Activated naive CD4-positive, alpha-beta T cell treated with Interleukin-2 at 50 U/mL for 16 hours (primary cell): ENCODE measurements at places on chromosomes 2 and 18.

DNA sequence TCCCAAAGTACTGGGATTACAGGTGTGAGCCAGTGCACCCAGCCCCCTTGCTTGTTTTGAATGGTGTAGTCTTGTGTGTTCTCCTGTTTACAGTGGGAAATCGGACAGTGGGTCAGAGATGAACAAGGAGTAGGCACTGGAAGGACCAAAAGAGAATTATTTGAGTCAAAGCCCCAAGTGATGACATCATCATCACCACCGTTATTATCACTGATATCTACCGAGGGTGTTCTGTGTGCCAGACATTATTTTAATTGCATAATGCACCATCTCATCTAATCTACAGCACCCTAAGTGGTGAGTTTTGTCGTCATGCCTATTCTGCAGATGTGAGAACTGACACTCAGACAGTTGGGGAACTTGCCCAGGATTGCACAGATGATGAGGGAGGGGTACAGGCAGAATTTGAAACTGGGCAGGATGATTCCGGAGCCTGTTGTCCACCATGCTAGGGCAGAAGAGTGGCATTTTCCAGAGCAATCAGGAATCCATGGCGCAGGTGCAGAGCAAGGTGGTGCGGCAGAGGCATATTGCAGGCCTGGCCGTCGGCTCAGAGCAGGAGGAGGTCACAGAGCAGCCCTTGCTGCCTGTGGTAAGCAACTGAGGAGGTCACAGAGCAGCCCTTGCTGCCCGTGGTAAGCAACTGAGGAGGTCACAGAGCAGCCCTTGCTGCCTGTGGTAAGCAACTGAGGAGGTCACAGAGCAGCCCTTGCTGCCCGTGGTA lies 137.0 kb upstream of the HDAC4 start:
- DNase-seq, result no peak

DNA sequence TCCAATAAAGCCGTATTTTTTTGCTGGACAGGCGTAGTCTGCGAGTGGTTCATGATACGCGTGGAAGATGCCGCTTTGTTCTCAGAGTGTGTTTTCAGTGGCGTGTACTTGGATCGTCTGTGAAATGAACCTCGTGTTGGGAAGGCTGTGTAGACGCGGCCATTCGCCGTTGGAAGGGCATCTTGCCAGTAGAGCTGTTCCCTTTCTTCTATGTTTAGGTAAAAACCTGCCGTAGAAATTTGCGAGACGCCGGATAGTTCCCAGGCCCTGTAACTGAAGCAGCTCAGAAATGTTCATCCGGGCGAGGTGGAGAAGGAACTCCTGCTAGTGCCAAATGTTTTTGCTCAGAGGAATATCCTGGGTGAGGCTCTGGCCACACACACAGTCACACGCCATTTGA lies 133.6 kb downstream of the NFATC1 start:
- no peak for DNase-seq

GRCh38 chr2:215765729-215766360 lies 247.5 kb downstream of the MREG start:
- DNase-seq, result no peak

GRCh38 chr2:120293096-120294007 lies 40.7 kb downstream of the RALB start:
- no peak for DNase-seq

DNA sequence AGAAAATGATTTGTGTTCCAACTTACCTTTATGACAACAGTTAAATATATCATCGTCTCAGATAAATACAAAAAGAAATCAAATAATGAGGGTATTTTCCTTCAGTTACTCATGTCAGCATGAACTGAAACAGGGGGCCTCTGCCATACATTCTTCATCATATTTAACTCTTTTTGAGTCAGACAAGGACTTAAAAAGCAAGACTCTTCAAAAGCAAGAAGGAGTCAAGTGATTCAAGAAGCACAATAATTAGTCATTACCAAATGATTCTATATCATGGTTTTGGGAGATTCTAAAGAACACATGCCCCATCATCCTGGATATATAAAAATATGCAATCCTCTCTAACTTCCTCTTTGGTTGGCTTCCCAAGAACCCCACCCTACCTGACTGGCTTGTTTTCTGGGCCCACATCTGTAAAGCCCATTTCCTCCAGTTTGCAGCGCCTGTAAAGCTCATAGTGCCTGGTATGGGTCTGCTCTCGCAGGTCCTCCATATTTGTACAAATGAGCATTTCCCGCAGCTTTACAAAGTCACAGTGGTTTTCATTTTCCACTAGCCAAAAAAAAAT lies 49.7 kb downstream of the SEPTIN10 start:
- DNase-seq, result no peak

DNA sequence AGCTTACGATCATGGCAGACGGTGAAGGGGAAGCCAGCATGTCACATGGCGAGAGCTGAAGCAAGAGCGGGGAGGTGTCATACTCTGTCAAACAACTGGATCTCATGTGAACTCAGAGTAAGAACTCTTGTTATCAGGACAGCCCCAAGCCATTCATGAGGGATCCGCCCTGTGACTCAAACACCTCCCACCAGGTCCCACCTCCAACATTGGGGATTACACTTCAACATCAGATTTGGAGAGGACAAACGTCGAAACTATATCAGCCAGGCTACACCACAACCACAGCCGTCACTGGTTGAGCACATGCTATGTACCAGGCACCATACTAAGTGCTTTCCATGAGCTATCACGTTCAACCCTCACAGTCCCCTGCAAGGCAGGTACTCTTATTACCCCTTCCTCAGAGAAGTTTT lies 293.8 kb downstream of the PRKCE start:
- DNase-seq, result no peak

GRCh38 chr2:2742726-2743125 lies 411.7 kb upstream of the MYT1L start:
- DNase-seq, result no peak

DNA sequence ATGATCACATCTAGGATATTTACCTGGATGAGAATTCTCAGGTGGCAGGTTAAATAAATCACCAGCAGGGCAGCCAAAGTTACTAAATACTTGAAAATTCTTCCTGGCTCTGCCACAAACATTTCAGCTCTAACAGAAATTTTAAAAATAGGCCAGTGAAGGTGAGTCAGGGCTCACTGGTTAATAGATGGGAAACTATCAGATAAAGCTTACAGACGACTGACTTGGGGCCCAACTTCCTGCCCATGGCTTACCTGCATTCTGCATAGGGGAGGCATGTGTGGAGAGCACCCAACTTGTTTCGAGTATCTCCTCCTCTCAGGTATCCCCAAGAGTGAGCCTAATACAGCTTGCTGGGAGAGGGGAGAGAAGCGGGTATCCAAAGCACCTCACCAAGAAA lies 57.8 kb downstream of the SPRED2 start:
- DNase-seq, result no peak

DNA sequence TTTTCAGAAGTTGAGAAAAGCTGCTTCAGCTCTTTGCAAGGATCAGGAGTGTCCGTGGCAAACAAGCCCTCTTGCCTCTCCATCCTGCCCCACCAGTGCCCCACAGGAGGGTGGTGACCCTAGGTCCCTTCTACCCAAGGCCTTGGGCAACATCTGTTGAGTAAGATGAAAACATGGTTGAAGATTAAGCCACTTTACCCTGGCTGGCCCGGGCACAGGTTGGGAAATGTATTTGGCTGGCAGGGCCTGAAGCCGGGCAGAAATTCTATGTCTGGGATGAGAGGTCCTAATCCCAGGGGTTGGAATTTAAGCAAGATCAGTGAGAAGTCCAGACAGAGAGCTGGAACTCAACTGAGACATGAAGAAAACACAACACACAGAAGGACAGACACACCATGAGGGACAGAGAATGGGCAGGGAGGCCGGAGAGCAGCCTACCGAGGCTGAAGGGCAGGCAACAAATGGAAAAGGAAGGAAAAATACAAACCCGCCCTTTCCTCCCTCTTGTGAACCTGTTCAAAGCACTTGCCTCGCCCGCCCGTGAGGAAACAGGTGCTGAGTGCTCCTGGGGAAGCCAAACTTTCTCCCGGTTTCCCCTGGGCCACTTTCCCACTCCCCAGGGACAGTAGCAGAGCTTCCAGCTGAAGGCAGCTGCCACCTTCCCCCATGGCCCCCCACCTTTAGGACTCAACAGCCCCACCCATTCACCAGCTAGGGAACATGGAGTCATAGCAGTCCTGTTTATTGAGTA lies 86.1 kb downstream of the TNS1 start:
- DNase-seq, result no peak

DNA sequence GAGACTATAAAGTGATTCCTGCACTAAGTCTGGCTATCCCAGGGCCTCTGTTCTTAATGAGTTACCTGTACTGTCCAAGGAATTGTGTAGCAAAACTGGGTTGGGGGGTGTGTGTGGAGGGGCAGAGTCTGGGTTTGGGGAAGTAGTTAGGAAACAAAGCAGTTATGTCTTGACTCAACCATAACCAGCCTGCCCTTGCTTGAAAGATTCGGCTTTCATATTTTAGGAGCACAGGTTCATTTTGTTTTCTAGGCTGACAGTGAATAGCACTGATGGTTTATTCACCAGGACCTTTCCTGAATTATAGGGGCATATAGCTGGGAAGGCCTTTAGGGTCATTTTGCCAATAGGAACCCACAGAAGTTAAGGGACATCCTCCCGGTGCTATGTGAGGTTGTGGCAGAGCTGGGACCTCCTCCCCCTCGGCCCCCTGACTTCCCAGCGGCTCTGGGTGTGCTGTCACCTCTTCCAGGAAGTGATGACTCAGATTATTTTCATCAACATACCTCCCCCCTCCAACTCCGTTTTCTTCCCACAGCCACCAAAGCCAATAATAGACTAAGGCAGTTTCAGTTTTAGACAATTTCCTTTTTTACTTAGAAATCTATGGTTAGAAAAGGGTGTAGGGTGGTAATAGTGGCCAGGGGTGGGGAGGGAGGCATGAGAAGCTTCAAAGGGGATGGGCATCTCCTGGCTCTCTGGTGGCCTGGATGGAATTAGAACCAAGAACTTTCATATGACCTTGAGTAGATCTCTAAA lies 44.8 kb downstream of the SETBP1 start:
- peak; percentile 75 for DNase-seq

- no peak for DNase-seq
Observed at GRCh38 chr2:187865025-187865424, 310.8 kb upstream of the TFPI start.

GRCh38 chr2:99140860-99141109 lies 722 bp upstream of the C2orf15 start:
- DNase-seq, result no peak

- DNase-seq, result peak; percentile 49
Observed at GRCh38 chr2:159797543-159798375, at the start of gene CD302. Gene CD302 (minus strand): TSS chr2:159798208. CDS start chr2:159798198, 10 bp downstream.

GRCh38 chr2:78780864-78781583 lies 244.5 kb upstream of the REG3G start:
- DNase-seq, result no peak

DNA sequence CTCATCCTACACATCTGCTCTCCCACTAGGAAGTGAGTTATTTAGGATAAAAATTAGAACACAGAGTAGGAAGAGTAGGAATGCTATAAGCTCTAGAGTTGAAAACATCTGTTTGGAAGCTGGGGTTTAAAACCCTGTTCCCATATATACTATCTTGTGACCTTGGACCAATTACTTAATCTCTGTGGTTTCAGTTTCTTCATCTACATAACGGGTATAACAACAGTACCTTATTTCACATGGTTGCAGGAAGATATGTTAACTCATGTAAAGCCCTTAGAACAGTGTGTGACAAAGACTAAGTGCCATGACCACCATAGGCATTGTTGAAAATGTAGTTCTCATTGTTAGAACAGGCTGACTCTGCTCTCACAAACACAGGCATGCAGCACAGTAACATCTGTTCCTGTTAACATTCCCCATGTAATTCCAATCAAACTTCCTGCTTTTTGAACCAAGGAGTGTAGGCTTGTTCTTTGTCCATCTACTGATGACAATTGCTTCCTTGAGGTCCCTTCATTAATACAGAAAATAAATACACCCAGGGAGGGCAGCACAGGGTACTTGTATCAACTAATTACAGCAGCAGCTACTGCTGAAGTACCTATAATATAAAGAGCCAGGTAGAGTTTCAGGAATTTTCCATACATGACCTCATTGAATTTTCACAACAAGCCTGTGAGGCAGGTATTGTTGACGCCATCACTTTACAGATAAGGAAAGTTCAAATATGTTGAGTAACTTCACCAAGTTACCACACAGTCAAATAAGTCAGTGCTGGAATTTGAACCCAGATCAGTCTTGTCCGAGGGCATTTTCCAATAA lies 204.2 kb downstream of the L3MBTL4 start:
- DNase-seq, result no peak
